ENCODE measurements at places on chromosomes 16 and 17.

DNA sequence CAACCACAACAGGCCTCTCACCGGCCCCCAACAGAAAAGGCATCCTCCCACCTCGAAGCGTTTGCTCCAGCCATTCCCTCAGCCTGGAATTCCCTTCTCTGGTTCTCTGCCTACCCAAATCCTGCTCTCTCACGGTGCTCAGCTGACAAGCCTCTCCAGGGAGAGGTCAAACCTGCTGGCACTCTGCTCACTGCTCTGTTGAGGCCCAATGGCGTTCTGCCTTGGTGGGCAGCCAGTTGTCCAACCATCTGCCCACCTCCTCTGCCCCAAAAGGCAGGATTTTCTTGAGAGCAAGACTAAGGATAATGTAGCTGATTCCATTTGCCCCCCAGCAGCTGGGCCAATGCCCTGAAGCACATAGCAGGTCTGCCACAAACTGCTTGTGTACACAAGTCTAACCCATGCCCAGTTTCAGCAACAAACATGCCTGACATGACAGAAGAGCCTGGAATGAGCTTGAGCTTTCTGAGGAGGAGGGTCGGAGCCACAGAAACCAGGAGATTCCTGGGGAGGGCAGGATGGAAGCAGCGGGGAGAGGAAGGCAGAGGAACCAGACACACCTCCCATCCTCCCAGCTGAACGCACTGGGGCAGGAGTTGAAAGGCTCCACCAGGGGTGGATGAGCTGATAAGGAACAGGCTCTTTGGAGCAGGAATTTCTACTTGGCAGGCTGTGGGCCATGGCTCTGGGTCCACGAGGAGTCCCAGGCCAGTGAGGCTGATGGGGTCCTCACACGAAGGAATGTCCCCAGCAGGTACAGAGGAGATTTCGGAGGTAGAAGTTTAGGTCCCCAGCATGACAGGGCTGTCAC lies 23.9 kb downstream of the ARHGAP27 start:
- DNase-seq, result no peak

- DNase-seq, result peak; percentile 80
Observed at GRCh38 chr17:15171167-15172047, 93.7 kb downstream of the PMP22 start.

DNA sequence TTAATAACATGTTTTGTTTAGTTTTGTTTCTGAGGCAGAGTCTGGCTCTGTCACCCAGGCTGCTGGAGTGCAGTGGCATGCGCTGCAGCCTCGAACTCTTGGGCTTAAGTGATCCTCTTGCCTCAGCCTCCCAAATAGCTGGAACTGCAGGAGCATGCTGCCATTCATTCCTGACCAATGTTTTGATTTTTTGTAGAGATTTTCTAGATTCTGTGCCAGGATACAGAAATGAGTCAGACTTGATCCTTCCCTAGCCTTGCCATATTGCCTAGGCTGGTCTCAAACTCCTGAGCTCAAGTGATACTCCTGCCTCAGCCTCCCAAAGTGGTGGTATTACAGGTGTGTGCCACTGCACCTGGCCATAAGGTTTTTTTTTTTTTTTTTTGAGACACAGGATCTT lies 17.7 kb downstream of the TAOK1 start:
- peak; percentile 5 for DNase-seq

- no peak for DNase-seq
Observed at GRCh38 chr17:49872754-49873377, 25.0 kb upstream of the TAC4 start.

DNA sequence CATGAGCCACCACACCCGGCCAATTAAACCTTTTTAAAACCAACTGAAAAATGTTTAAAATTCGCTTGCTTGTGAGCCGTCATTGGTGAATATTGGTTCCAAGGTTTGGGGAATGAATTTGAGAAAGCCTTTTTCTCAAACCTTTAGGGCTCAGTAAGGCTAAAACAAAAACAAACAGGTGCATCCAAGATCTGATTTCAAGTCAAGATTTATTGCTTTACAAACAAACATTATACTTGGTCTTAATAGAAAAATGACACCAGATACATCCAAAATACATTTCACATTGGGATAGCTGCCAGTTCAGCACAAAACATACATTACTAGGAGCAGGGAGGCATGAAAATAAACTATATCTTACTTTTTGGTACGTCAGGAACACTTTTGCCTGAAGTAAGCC lies 5.4 kb downstream of the C17orf58 start:
- DNase-seq, result no peak

- no peak for DNase-seq
Observed at GRCh38 chr16:50154420-50154950, 1.4 kb downstream of the TENT4B start.

- DNase-seq, result no peak
Observed at GRCh38 chr17:3683054-3683511, 12.9 kb downstream of the P2RX5 start.

DNA sequence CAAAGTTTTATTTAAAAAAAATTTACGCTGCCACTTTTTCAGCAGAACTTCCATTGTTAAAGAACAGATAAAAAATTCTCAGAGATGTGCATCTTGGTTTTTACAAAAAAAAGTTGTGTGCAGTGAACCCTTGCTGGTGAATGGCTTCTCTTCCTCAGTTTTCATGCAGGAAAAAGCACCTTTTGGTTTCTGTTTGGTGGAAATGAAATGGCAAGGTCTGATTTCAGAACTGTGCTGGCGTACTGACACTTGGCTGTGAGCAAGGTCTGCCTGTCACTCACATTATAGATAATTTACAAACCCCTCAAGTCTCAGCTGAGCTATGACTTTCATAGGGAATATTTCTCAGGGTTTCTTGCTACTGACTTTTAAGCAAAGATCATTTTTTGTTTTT lies 5.7 kb upstream of the SALL1 start:
- no peak for DNase-seq

- DNase-seq, result no peak
Observed at GRCh38 chr17:58336456-58337209, 8.0 kb upstream of the TSPOAP1 start.

GRCh38 chr17:70636517-70637133 lies 467.3 kb downstream of the KCNJ2 start:
- peak; percentile 58 for DNase-seq

GRCh38 chr17:41486809-41487530 lies 2.7 kb downstream of the KRT36 start:
- no peak for DNase-seq

DNA sequence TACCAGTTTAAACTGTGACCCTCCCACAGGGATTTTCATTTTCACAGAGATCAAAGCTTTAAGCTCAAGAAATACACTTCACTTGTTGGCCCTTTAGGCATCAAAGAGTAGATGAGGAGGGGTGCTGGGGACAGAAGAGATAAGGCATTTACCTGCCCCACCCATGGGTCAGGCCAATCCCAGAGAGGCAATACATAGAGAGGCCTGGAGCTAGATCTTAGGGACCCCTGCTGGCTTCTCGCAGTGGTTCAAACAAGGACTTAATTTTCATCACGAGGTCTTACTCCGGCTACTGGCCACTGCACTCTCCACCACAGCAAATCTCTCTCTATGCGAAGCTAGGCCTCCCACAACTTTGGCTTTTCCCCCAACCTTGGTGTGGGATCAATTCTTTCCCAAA lies 46.6 kb downstream of the NOG start:
- DNase-seq, result no peak

- DNase-seq, result peak; percentile 4
Observed at GRCh38 chr17:72306037-72306436, 185.2 kb downstream of the SOX9 start.

DNA sequence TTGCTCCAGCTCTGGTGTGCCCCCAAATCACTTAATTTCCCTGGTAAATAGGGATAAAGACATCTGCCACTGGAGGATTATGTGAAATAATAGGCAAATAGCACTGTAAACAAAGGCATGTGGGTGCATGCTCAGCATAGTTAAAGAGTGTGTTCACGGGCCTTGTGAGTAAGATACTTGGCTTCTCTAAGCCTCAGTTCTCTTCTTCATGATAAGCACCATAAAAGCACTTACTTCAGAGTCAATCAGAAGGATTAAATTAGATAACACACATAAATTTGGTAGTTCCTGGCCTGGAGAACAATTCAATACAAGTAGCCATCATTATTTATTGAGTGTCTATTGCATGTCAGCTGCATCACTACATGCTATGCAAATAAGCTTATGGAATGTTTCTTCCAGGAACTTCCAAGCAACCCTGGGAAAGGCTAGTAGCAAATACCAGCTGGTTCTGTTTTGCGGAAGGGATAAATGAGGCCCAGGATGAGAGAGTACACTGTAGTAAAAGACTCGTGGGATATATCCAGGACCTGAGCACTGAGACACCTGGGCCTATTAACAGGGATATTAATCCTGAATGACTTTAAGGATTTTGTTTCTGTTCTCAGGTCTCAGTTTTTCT lies 14.5 kb downstream of the CCL11 start:
- peak; percentile 56 for DNase-seq

GRCh38 chr16:68744744-68745280 lies 7.7 kb downstream of the CDH1 start:
- DNase-seq, result no peak

- no peak for DNase-seq
Observed at GRCh38 chr17:12445331-12445730, 220.4 kb upstream of the MYOCD start.

GRCh38 chr16:74455619-74456289 lies 34.5 kb upstream of the CLEC18B start:
- DNase-seq, result peak; percentile 77

DNA sequence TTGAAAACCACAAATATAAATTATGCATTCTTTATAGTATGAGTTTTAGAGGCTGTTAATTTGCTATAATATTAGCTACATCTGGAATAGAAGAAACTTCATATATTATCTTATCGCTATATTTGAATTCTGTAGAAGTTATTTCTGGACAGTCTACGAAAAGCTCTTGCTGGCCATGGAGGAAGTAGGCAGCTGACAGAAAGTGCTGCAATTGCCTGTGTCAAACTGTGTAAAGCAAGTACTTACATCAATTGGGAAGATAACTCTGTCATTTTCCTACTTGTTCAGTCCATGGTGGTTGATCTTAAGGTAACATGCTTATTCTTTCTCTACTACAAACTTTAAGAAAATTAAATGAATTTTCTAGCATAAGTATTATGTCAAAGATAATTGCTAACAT lies 96.8 kb downstream of the OMG start:
- no peak for DNase-seq

GRCh38 chr17:9187828-9188227 lies 166.5 kb downstream of the NTN1 start:
- DNase-seq, result no peak

GRCh38 chr16:10078541-10078949 lies 103.7 kb downstream of the GRIN2A start:
- peak; percentile 20 for DNase-seq

- DNase-seq, result peak; percentile 46
Observed at GRCh38 chr17:58506354-58507080, 7.9 kb downstream of the MTMR4 start.

DNA sequence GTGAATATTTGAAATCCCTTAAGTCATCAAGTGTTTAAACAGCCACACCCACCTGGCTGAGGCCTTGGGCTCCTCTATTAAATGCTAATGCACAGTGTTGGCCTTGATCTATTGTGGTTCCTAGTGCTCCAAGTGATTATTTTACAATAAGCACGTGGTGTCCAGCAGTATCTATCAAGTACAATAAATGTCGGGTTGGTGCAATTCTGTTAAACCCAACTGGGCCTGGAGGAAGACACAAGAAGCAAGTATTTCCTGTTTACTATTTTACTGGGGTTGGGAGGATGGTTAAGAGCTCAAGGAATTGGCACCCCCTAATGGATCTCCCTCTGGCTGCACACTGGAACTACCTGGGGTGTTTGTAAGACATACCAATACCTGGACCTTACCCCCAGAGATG lies 72.1 kb upstream of the HNF1B start:
- no peak for DNase-seq

GRCh38 chr17:16352303-16352666 lies 984 bp downstream of the CENPV start:
- DNase-seq, result peak; percentile 46

DNA sequence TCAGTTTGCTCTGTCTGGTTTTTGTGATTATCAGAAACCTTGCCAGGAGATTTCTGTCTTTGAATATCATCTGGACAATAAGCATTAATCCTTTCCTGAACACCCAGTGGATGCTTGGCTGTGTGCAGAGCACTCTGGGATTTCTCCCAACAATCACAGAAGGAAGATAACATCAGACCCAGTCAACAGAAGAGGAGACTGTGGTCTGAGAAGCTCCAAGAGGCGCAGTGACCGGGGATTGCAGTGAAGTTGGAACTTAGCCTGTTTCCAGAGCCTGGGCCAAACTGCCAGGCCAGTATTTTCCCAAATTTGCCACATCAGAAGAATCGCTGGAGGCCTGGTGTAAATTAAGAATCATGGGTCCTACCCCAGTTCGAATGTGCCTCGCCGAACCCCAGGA lies 264.7 kb downstream of the C16orf95 start:
- no peak for DNase-seq

DNA sequence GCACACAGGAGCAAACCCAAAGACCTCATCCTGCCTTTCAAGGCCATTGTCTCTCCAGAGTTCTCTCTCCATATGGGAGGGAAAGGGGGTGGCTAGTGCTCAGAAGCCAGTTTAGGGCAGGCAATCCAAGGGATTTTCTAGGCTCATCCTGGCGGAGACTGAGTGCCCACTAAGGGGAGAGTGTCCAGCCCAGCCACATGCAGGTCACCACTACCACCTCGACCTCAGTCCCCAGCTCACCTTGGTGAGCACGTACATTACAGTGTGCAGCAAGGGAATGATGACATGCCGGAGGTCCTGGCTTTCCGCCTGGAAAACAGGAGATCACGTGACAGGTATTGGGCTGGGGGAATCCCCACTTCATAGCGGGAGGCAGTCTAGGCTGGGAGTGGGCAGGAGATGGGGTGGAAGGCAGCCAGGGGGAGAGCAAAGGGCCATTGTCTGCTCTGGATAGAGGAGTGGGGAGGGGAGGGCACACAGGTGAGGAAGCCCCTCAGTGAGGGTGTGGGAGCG lies 29.9 kb downstream of the PIK3R6 start:
- no peak for DNase-seq

DNA sequence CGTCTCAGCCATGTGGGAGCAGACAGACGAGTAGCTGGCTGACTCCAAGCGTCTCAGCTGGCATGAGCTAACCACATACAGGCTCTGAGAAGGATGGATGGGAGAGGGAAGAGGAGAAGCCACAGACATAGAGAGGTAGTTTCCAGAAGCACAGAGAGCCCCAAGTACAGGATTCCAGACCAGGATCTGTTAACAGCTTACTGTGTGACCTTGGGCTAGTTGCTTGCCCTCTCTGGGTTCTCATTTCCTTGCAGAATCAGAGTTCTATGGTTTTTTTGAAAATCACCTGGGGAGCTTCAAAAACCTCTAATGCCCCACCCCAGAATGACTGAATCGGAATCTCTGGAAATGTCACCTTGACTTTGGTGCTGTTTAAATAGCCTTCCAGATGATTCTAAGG lies 60.2 kb downstream of the ABCC6 start:
- DNase-seq, result no peak

- no peak for DNase-seq
Observed at GRCh38 chr17:42155614-42156045, 841 bp upstream of the RAB5C start.

GRCh38 chr17:29016345-29017210 lies 10.7 kb upstream of the SEZ6 start:
- no peak for DNase-seq

GRCh38 chr16:23587726-23588125 lies 8.4 kb downstream of the NDUFAB1 start:
- DNase-seq, result peak; percentile 85

All from astrocyte of the spinal cord (primary cell).